ENCODE measurements at places on chromosomes 5 and 9.
A peak's percentile ranks its signal among the peaks of the same experiment; 100 is the strongest.

DNA sequence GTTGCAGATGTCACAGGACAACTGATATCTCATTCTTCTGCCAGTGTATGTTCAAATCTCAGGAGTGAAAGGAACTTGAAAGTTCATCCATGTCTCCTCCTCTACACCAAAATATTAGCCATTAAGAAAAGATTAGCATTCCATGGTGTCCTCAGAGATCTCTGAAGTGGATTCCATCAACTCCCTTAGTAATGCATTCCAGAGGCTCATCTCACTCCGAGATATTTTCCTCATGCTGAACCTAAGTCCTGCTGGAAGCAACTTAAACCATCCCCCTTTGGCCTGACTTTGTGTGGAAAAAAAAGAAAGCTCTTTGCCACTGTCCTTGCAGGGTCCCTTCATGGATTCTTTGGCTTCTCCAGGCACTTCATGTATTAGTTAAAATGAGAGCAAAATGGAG is 155.7 kb upstream of the ZNF462 start:
- no peak for DNase-seq

GRCh38 chr9:135878528-135879236 is 28.7 kb downstream of the CAMSAP1 start:
- no peak for DNase-seq

DNA sequence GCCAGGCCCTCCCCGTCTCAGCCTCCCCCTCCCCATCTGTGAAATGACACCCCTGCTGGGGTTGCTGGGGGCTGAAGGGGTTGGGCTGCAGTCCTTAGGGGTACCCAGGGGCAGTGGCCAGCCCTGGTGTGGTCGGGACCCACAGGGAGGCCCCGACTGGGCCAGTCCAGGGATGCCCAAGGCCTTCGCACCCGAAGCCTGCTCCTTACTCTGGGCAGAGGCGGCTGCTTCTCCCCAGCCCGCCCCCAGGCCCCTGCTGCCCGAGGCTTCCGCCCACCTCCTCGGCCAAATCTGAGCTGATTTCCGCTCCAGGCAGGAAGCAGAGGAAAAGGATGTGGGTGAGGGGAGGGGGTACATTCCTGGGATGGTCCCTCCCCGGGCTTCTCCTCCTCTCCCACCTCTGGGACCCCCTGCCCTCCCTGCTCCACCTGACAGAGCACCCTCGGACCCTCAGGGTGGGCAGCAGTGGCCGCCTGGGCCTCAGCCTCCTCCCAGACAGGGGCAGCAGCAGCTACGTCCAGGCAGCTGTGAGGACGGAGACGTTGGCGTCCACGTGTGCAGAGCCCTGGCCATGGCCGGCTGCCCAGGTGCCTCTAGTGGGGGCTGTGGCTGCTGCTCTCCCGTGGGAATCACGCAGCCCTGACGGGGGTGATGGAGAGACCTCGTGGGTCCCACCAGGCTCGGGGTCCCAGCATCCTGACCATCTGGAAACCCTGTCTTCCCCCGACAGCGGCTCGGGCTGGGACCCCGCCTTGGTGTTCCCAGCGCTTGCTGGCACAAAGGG is 4.2 kb upstream of the NRARP start:
- peak; percentile 11 for DNase-seq

DNA sequence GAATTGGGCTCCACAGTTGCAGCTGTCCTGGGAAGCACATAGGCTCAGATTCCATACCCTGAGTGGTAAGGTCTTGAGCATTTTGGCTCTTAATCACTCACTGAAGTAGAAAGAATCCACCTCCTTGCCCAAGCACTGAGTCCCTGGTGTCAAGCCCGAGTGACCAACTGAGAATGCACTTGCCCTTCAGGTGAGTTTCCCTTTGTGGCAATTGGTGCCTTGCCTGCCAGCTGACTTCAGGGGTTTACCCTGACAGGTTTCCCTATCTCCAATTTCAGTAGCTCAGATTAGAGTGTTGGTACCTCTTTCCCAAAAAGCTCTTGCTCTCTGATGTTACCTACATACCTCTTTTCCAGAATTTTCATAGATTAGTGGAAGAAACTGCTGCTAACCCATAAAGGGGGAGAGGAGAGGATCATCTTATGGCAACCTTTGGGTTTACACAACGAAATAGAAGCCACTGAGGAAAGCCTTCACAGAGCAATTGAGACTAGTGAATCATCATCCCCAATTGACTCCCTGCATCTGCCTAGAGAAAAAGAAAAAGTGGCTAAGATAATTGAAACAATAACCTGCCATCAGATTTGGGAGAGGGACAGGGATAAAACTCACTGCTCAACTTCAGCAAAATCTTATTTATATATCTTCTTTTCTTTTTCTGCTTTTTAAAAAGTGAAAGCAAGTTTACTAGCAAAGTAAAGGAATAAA is 48.6 kb downstream of the CCL28 start:
- no peak for DNase-seq

- no peak for DNase-seq
These were observed 174.2 kb downstream of the CACNA1B start for GRCh38 chr9:138051586-138052321.

DNA sequence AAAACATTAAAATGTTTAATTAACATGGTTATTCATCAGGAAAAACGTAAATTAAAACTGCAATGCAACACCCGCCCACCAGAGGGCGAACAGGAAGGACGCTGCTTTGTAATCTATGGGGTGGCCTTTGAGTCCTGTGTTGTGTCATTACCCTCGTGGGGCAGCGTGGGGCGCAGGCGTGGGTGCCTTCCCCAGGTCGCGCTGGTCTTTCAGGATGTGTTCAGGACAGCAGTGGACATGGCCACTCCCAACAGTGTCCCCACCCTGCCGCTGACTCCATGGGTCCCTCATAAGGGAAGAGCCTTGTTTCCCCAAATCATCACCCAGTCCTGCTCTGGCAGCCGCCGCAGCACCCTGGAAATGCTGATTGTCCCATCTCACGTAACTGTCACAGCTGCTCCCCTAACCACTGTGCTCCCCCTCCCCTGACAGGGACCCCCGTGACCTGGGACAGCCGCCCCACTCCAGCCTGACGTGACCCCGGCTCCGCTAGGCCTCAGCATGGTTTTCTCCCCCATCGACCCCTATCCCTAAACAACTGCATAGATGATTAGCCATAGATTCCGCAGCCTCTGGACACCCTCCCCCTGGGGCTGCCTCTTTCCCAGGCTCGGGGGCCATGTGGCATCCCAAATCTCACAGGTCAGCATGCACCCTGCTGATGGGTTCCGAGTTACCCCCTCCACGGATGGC is 36.4 kb downstream of the GLT6D1 start:
- DNase-seq: no peak

- no peak for DNase-seq
These were observed 247.4 kb downstream of the ARL15 start for GRCh38 chr5:54062958-54063357.

- DNase-seq: no peak
These were observed 1413.1 kb upstream of the CDH9 start for GRCh38 chr5:28451483-28451882.

DNA sequence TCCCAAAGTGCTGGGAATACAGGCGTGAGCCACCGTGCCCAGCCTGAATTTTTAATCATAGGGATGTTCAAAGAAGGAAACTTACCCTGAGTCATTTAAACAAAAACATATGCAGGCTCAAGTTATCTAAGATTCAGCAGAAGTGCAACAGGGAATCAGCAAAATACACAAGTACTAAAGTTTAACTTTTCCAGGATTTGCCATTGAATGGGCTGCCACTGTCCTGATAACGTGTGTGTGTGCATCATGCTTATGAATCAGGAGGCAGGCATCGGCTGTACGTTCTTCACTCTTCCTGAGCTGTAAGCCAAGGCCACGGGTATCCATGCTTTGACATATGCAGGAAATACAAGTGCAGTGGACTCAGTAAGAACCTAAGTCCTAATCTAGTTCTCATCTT is 48.8 kb upstream of the FST start:
- no peak for DNase-seq

DNA sequence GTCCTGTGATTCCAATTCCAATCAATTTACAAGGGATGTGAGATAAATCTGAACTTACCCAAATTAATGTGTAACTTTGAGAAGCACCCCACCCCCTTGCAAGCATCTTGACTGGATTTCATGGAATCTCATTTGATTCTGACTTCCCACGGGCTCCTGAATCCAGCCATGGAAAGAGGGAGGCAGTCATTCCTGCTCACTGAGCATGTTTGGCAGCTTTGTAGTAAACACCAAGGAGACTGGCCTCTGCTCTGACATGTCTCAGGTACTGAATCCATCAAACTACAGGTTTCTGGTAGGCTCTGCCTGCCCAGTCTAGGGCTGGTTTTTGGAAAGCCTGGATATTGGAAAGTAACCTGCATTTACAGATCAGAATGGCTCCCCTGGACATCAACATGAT is 357.6 kb downstream of the ARHGEF28 start:
- DNase-seq: no peak

DNA sequence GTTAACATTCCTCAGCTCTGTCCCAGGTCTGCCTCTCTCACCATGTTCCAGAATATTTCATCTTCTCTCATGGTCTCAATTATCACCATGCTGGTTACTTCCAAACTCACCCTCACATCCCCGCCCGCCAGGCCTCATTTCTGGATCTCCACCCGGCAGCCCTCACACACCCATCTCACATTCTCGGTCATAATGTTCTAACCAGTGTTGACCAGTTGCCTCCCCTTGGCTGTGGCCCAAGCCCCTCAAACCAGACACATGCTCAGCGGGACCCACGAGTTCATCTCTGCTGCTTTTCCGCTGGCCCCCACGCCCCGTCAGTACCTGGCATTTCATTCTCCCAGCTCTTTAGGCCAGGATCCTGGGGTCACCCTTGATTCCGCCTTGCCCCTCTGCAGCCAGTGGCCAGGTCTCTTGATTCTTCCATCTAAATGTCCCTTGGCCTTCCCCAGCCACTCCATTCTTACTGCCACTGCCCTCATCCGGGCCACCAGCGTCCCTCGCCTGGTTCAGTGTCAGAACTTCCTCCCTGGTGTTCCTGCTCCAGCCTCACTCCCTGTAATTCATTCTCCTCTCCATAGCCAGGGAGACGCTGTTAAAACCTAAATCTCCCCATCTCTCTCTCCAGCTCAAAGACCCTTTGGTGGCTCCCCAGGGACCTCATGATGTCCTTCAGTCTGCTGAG is 141.7 kb downstream of the MVB12B start:
- no peak for DNase-seq

- no peak for DNase-seq
These were observed 99.7 kb downstream of the ST8SIA4 start for GRCh38 chr5:100803397-100803796.

DNA sequence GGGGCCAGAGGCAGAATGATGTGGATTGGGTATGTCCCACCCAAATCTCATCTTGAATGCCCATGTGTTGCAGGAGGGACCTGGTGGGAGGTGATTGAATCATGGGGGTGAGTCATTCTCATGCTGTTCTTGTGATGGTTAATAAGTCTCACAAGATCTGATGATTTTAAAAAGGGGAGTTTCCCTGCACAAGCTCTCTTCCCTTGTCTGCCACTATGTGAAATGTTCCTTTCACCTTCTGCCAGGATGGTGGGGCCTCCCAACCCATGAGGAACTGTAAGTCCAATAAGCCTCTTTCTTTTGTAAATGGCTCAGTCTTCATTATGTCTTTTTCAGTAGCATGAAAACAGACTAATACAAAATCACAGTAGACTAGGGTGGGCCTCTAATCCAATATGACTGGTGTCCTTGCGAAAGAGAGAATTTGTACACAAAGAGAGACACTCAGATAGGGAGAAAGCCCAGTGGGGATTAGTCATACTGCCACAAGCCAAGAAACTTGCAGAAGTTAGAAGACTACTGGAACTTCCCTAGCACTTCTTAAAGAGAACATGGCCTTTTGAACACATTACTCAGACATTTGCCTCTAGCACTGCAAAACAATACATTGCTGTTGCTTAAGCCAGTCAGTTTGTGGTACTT is 68.4 kb downstream of the ANXA1 start:
- DNase-seq: no peak

- no peak for DNase-seq
These were observed 67.6 kb upstream of the RANBP3L start for GRCh38 chr5:36369219-36369690.

GRCh38 chr5:135490245-135491037 is 38.3 kb upstream of the TIFAB start:
- DNase-seq: no peak
